NCI-H526 treated with DMSO at 0.1 percent for 48 hours (cell line): ENCODE measurements at places on chromosomes 5 and 9.

DNA sequence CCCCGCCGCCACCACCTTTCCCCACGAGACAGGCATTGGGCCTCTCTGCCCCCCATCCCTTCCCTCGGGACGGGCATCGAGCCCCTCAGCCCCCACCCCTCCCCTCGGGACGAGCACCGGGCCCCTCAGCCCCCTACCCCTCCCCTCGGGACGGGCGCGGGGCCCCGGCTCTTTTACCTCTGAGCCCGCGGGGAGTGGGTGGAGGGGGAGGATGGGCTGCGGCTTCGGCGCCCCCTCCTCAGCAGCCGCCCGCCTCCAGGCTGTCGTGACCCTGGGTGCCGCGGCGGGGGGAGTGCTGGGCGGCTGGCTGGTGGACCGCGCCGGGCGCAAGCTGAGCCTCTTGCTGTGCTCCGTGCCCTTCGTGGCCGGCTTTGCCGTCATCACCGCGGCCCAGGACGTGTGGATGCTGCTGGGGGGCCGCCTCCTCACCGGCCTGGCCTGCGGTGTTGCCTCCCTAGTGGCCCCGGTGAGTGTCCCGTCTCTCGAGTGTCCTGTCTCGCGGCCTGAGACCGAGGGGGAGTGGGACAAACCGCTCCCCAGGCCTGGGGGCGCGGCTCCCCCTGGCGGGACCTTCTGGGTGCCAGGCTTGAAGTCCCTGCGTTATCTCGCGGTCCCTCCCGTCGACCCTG is 791 bp downstream of the SLC2A8 start:
- no peak for DNase-seq

DNA sequence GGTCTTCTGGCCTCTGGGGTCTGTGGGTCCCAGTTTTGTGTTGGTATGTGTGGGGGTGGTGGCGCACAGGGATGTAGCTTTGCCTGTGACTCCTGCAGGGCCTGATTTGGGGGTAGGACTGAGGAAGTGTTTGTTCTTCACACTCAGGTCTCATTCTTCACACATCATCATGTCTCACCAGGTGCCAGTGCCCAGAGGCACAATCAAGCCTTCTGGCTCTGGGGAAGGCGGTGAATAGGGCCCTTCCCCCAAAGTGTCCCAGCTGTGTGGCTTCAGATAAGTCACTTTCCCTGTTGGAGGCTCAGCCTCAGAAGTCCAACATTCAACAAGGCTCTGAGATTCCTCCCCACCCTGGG is 5.1 kb downstream of the DBN1 start:
- DNase-seq, result no peak

GRCh38 chr9:15873573-15874177 is 320.8 kb downstream of the CCDC171 start:
- peak; percentile 62 for DNase-seq

GRCh38 chr5:137190441-137190840 is 308.7 kb downstream of the SPOCK1 start:
- no peak for DNase-seq

DNA sequence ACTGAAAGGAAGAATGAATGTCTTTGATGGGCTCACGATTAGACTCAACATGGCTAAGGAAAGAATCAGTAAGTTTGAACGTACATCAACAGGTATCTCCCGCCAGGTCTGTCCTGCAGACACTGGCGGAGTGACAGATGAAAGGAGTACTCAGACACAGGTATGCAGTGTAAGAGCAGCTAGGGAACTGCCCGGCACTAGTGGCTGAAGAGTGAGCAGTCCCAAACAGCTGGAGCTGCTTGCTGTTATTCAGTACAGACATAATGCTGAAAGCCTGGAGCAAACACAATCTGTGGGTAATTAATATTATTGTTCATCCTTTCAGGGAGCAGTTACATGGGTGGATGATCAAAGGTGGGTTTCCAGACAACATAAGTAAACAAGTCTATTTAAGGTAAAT is 835.5 kb downstream of the TLE4 start:
- DNase-seq, result no peak

DNA sequence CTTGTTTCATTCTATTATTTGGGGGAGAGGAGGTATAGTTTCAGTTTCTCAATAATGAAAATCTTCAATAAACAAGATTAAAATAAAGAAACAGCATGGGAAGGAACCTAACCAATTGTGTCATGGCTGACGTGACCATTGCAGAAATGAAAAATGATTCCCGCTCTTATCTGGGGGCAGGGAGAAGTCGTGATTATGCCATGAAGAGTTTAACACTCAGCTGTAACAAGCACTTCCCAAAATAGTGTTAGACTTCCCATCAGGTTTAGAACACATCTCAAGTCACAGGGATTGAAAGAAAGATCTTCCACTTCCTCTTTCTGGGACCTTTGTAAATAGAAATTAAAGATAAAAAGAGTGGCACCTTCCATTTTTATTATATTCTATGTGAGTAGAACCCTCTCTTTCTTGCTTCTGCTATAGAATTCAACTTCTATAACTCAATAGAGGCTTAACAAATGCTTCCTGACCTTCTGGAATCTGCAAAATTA is 122.2 kb downstream of the TRPM6 start:
- no peak for DNase-seq

DNA sequence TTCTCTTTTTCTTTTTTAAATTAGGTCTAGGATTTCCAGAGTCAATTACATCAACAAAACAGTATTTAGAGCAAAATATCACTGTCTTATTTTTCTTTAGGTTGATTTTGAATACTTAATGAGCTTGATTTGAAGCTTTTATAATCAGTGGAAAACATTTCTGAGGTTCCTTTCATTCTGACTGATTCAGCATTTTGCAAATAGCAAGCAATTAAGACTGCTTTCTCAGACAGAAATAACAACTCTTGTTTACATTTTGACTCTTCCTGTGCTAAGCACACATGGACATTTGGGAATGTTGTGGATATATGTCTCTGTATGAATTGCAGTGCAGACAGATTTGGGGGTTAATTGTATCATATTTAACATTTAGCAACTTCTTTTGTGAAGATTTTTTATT is 22.2 kb upstream of the MCCC2 start:
- no peak for DNase-seq

- DNase-seq, result no peak
Measured at GRCh38 chr5:40909264-40909663, at the start of gene C7. Gene C7, plus strand, starts transcription at chr5:40909497. Its CDS starts 114 bp downstream, at chr5:40909611.

GRCh38 chr5:179284751-179285631 is 60.3 kb downstream of the ADAMTS2 start:
- DNase-seq, result no peak

DNA sequence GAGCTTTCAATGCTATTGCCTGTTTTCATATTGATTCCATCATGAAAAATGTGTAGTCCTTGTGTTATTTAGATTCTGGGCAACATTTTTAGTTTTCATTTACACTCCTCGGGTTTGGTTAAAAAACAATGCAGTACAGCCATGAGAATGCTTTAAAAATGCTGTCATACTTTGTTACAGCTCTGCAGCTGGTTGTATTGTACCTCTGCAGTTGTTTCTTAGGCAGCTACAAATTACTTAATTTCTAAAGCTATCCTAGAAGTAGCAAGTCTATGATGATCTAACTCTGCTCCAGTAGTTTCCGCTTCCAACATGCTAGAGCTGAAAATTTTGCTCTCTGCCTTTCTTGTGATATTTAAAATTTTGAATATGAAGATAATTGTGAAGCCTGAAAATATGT is 20.2 kb downstream of the SNX18 start:
- no peak for DNase-seq

- peak; percentile 53 for DNase-seq
Measured at GRCh38 chr9:1939926-1940368, 75.2 kb upstream of the SMARCA2 start.

GRCh38 chr5:125337294-125337693 is 590.9 kb upstream of the ZNF608 start:
- no peak for DNase-seq

DNA sequence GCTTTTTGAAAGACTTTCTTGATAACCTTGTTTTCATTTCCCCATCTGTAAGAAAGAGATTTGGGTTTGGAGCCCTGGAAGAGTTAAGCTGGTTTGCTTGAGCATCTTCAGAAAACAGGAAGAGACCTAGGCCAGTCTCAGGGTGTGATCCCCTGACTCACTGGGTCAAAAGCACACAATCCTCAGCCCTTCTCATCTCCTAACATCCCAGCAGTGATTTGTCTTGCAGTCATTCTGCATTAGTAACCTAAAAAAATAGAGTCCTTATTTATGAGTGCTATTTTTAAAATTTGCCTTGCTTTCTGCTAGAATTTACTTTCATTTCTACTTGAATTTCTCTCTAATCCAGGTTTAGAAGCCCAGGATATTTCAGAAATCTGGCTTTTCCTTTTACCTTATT is 16.4 kb upstream of the ARSB start:
- no peak for DNase-seq

DNA sequence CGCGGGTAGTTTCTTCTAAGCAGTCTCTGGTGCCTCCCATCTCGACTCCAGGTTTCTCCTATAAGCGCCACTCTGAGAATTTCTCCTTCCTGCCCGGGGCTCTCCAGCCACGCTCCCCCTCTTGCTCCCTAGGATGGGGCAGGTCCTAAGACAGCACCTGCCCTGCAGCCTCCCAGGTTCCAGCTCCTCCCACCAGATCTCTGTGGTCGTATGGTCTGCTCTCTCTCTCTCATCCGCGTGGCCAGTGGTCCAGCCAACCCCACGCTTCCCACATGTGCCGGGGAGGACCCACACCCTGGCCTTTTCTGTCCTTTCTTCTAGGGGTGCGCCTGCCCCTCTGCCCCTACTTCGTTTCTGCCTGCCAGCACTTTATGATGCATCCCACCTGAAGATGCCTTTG is 40.5 kb downstream of the MVB12B start:
- no peak for DNase-seq

GRCh38 chr9:20551236-20551635 is 71.1 kb downstream of the MLLT3 start:
- no peak for DNase-seq

GRCh38 chr9:13431222-13431536 is 151.7 kb upstream of the MPDZ start:
- no peak for DNase-seq

- DNase-seq, result no peak
Measured at GRCh38 chr5:92916036-92916435, 665.0 kb downstream of the NR2F1-AS1 start.

- DNase-seq, result no peak
Measured at GRCh38 chr9:76687861-76688391, 76.3 kb upstream of the PCA3 start.

- peak; percentile 88 for DNase-seq
Measured at GRCh38 chr5:37717613-37718431, 122.0 kb downstream of the GDNF start.

GRCh38 chr9:8382266-8382665 is 582.7 kb upstream of the DMAC1 start:
- DNase-seq, result no peak

GRCh38 chr9:135979547-135980166 is 18.5 kb upstream of the UBAC1 start:
- DNase-seq, result no peak

DNA sequence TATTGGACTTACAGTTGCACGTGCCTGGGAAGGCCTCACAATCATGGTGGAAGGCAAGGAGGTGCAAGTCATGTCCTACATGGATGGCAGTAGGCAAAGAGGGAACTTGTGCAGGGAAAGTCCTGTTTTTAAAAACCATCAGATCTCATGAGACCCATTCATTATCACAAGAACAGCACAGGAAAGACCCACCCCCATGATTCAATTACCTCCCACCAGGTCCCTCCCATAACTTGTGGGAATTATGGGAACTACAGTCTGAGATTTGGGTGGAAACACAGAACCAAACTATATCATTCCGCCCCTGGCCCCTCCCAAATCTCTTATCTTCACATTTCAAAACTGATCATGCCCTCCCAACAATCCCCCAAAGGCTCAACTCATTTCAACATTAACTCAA is 75.6 kb downstream of the ZFAND5 start:
- DNase-seq, result no peak

DNA sequence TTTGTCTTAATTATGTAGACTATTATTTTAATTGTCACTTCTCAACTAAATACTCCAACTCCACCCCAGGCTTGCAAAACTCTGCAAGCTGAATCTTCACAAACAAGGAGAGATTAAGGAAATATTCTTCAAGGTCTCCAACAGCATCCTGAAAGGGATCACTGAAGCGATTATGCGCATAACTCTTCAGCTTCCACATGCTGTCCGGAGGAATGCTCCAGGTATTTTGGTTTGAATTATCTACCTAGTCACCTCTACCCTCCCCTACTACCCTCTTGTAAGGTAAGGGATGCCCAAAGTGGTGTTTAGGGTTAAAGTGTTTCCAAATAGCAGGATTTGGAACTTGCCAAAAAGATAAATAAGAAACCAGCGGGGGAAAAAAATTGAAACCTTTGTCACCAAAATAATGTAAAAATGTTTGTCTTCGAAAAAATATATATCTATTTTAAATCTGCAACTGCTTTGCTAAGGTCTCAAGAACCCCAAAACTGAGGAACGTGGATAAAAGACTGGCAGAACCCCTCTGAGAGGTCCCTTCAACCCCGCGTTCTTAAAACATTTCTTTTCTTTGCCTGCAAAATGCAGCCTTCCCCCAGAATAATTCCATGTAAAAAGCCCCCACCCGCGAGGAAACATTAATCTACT is 11.6 kb downstream of the PTCH1 start:
- DNase-seq, result no peak

DNA sequence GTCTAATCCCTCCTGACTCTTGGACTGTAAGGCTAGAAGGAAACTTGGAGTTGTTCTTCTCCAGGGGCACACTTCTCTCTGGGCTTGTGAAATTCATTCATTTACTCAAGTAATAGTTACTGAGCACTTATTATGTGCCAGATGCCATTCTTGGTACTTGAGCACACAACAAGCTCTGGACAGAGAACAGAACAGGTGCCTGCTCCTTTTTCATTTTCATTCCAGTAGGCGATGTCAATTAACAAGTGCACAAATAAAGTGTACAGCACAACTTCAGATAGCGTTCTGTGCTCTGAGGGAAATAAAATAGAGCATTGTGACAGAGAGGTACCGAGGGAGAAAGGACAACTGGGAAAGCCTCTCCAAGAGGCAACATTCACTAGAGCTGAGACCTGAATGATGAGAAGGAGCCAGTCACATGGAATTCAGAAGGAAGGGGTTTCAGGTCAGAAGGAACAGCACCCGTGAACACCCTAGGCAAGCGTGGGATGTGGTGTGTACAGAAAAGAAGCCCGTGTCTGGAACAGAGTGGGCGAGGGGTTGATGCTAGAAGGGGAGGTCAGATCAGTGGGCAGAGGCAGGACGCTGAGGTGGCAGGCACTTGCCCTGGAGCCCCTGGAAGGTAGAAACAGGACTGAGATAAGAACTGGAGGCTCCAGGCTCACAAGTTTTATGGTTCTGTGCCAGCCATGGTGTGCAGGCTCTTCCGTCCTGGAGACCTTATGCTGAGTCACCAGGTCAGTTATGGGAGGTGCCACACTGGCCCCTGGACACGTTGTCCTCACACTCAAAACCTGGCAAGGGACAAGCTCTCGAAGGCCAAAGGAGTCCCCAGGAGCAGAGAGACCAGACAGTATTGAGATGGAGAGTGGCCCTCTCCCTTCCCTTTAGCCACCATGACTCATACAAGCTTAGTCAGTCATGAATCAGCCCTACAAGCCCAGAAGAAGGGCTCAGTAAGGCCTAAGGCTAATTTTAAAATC is 7.2 kb upstream of the ABLIM3 start:
- DNase-seq, result no peak

DNA sequence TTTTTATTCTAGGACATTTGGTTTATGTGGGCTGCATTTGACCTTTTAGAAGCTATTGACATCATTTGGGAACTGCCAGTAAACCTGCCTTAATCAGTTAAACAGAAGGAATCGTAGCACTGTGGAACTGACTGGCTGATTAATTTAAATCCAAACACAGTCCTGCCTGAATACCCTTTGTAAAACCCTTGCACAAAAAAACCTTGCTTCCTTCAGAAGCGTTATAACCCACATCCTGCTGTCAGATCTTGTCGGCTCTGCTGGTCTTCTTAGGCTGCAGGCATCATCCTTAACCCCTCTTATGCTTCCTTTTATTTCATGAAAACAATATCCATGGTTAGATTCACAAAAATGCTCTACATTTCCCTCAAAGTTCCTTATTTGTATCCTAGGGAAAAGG is 46.3 kb downstream of the PAM start:
- DNase-seq, result no peak
